ENCODE measurements at places on chromosomes 7 and 10.

DNA sequence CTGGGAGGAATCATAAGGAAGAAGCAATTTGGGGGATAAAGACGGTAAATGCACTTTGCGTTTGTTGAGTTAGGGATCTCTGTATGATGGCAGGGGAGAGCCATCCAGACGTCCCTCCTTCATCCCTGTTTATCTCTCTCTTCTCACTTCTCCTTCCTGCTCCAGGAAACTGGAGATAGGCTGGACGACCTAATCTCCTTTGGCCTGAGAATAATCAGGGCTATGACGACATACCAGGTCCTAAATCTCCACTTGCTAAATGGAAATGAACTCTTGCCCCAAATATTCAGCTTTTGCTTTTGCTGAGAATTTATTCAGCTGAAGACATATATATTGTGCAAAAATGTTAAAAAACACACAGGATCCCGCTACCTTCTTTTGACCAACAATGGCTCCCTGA lies 182.9 kb upstream of the INHBA start:
- no peak for DNase-seq

- no peak for DNase-seq
Observed at GRCh38 chr10:119235356-119235755, 28.0 kb downstream of the GRK5 start.

GRCh38 chr10:116490028-116490662 lies 55.6 kb upstream of the PNLIP start:
- DNase-seq = no peak

- no peak for DNase-seq
Observed at GRCh38 chr10:131676046-131676799, 224.6 kb upstream of the PPP2R2D start.

- DNase-seq = no peak
Observed at GRCh38 chr7:70926666-70927065, 205.3 kb upstream of the GALNT17 start.

DNA sequence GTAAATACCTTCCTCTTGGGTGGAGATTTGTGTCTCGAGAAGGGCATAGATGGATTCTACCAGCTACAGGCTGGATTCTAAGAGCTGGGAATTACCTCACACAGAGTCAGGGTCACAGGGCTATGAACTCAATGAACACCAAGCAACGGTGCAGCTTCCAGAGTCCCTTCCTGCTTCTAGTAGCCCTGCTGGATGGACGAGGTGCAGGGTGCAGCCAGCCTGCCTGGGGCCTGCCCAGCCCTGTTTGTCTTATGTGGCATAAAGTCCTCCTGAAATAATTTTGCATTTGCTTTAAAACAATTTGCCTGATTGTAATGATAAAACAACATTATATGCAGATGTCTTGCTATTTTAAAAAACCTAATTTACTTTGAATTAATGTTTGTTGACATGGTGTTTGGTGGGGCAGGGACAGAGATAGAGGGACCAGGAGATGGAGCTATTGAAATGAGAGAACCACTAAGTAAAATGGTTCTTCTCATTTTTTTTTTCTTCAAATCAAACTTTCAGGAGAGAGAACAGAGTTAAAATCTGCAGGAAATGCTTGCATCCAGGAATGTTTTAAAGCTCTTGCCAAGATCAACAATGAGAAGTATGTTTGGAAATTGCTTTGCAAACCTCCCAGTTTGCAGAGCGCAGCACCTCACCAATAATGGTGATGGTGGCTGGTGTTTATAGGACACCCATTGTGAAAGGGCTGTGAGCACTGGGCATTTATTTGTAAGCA lies 305.4 kb upstream of the PODXL start:
- no peak for DNase-seq

- DNase-seq = no peak
Observed at GRCh38 chr7:102251531-102252365, 34.9 kb upstream of the SH2B2 start.

DNA sequence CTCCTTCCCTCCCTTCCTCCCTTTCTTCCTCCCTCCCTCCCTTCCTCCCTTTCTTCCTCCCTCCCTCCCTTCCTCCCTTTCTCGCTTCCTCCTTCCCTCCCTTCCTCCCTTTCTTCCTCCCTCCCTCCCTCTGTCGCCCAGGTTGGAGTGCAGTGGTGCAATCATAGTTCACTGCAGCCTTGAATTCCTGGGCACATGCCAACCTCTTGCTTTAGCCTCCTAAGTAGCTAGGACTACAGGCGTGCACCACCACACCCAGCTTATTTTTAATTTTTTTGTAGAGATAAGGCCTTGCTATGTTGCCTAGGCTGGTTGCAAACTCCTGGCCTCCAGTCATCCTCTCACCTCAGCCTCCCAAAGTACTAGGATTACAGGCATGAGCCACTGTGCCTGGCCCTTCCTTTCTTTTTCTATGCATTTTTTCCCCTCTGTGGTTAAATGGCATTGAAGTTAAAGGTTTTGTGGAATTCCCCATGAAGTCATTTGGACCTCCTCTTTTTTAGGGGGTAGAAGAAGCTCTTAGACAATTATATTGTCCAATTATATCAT lies 9.6 kb downstream of the KLHDC10 start:
- no peak for DNase-seq

GRCh38 chr7:69047151-69047754 lies 551.0 kb upstream of the AUTS2 start:
- DNase-seq = no peak

GRCh38 chr10:13110908-13111307 lies 10.9 kb downstream of the OPTN start:
- no peak for DNase-seq
